ENCODE measurements at places on chromosomes 4 and X. TPM values are rescaled to one million over a fixed set of nuclear protein-coding genes. Genes with fewer than 3 reads are reported as not detected.

- DNase-seq: no peak
These were observed 230.1 kb downstream of the HS6ST2 start for GRCh38 chrX:132728296-132728695.

The MAGEC1 gene
- not detected for total RNA-seq

GRCh38 chrX:19752043-19752442, 135.4 kb downstream of the SH3KBP1 start:
- no peak for DNase-seq

DNA sequence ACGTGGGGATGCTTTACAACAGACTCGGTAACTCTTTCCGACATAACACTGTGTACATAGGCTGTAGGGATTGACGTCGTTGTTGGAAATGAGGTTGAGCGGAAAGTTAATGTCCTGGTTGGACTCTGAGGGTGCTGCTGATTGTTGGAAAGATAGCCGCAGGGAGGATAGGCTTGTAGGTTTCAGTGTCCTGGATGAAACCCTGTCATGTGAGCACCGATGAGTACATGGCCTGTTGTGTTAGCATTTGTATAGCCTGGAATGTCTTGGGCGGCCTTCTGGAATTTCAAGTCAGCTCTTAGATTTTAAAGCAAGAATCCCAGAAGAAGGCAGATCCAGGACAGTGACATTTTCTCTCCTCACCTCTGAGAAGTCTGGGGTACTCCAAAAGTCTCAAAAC, 63.3 kb downstream of the TBC1D14 start:
- DNase-seq: no peak

DNA sequence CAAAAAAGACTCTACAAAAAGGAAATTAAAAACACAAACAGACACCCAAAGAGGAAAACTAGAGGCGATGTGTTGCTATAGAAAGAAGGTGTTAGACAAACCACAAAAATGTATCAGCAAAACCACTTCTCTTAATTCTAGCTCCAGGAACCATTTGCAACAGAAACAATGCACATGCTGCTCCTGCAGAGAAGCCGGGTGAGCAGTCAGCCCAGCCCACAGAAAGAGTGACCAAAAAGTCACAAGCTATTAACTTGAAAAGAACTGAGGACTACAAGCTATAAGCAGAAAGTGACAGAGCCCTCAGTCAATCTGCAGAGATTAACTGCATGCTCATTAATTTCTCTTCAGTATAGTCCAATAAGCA, 96.2 kb upstream of the KLHL13 start:
- DNase-seq: no peak

- no peak for DNase-seq
These were observed 48.3 kb upstream of the GRPR start for GRCh38 chrX:16075087-16075486.

The PPEF2 gene
- not detected for total RNA-seq

- DNase-seq: no peak
These were observed 72.1 kb downstream of the COL4A5 start for GRCh38 chrX:108511721-108512120.

The ARHGAP4 gene
- 26.6 TPM for total RNA-seq

GRCh38 chr4:161920304-161921052, 243.3 kb downstream of the FSTL5 start:
- DNase-seq: no peak

DNA sequence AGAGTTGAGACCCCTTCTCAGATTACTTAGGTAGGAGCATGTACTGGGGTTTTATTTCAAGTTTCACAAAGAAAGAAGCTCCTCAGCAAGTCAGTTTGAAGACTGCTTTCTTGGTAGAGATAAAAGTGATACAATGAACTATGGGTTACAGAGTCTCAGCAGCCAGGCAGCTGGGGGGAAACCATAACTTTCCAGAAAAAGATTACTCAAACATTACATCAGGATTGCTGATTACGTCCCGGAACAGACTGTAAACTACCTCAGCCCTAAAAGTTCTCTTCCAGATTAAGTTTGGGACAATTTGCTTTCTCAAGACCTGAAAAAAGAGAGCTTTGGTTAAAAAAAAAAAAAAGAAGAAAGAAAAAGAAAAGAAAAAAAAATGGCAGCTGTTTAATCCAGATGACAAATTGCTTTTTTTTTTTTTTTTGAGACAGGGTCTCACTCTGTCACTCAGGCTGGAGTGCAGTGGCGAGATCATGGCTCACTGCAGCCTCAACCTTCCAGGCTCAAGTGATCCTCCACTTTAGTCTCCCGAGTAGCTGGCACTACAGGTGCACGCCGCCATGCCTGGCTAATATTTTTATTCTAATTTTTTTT, 16.6 kb downstream of the SAT1 start:
- DNase-seq: no peak

- DNase-seq: no peak
These were observed 32.2 kb downstream of the IL21 start for GRCh38 chr4:122588453-122589238.

DNA sequence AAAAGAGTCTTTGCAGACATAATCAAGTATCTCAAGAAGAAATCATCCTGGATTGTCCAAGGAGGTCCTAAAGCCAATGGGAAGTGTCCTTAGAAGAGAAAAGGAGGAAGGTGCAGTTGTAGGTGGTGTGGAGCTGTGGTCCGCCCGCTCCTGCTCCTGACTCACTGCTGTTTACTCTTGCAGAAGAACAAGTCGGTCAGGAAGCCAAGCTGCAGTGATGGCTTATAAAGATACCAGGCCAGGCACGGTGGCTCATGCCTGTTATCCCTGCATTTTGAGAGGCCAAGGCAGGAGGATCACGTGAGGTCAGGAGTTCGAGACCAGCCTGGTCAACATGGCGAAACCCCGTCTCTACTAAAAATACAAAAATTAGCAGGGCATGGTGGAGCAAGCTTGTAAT, 66.4 kb upstream of the ATP6AP2 start:
- no peak for DNase-seq

- no peak for DNase-seq
These were observed 1.1 kb upstream of the HDAC6 start for GRCh38 chrX:48800574-48801279.

GRCh38 chrX:11196476-11196875, 85.3 kb downstream of the HCCS start:
- DNase-seq: no peak

DNA sequence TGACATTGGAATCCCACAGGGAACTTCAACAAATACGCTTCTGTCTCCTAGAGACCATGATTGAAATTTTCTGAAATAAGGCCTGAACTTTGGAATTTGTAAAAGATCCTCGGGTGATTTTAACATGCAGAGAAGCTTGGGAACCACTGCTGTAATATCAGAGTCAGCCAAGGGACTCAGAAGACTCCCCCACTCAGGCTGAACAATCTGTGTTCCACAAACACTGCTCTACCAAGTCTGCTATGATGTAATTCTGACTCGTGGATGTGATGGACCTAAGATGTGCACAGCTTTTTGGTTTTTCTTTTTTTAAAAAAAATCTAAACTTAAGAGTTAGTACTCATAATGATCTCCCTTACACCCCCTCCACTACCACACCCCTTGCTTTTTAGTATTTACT, 26.0 kb downstream of the LRP2BP start:
- no peak for DNase-seq

The YY2 gene
- 0.95 TPM for total RNA-seq

The NUP62CL gene
- total RNA-seq: 3.7 TPM

- DNase-seq: no peak
These were observed 32.9 kb upstream of the DCX start for GRCh38 chrX:111444881-111445280.

The FAM9B gene
- not detected for total RNA-seq

GRCh38 chrX:44042116-44042515, 68.9 kb upstream of the NDP start:
- no peak for DNase-seq

DNA sequence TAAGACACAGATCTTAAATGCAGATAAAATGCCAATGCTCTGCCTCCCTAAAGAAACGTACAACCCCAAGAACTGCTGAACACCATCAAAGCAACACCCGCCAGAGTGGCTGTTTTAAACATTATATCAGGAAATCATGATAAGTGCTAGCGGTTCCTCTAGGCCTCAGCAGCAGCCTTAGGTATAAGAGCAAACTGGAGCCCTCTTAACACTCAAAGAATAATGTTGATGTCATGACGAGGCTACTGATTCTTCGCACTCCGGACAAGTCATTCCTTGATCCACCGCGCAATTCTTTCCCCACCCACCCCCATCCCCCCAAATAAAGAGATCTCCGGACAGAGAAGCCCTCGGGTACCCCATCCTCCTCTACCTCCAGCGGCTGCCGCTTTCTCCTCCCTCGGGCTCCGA, 507 bp downstream of the LIN54 start:
- DNase-seq: no peak

The RIBC1 gene
- total RNA-seq: 0.85 TPM

- DNase-seq: no peak
These were observed at the start of gene LRP2BP for GRCh38 chr4:185395238-185395955. Gene LRP2BP (minus strand): TSS chr4:185395924. CDS start chr4:185378186, 17,738 bp downstream.

DNA sequence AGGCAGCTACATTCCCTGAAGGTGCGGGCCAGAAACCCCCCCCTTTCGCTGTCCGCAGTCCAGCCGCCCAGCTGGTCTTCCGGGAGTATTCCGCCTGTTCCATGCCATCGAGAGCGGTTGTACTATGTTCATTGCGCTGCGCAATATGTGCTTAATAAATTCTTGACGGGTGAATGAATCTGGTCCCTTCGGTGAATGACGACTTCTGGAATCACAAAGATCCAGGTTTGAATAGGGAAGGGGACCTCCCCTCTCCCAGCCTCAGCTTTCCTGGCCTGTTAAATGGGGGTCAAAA, 777 bp upstream of the TFE3 start:
- no peak for DNase-seq

The ADGRL3 gene
- total RNA-seq: 5.2 TPM

DNA sequence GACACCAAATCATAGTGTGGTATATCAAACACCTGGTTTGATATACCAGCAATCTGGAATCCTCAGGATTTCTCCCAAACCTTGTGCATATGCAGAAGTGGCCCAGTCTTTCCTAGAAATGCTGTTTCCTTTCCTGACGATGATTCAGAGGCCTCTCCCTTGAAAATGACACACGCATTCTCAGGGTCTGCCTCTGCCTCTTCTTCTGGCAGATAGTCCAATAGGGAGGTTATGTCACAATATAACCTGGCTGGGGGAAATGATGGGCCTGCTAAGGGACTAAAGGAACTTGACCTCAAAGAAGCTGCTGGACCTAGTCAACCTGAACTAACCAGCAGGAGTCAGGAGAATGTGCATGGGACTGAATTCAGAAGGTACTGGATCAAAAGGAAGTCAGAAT, 435.2 kb downstream of the IDS start:
- no peak for DNase-seq

GRCh38 chr4:170697045-170697444, 607.3 kb upstream of the AADAT start:
- DNase-seq: no peak

The SPANXN4 gene
- not detected for total RNA-seq

DNA sequence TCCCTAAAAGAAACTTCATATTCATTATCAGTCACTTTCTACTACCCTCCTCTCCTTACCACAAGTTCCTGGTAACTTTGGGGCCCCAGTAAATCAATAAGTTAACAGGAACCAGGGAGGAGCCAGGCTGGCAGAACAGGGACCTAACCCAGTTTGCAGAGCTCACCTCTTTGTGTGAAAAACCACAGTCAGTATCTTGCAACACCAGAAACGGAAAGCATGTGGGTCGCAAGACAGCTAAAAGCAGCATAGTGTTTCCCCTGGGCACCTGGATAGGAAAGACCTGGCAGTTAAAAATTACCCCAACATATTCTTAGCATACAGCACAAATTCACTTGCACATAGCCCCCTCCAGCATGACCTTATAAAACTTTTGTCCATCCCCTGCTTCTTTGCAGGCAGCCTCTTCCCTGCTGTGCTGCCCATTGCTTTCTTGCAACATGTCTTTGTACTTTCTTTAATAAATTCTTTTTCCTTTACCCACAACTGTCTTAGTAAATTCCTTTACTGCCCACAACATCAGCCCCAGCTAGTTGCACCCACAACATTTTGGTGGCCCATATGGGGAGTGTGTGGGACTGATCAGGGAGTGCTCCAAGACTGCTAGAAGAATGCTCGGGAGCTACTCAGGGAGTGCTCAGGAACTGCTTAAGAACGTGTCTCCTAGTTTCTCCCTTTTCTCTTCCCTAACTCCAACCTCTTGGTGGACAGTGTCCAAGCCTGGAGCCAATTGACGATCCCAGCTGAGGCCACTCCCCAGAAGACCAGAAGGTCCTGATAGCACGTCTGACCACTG, 83.4 kb downstream of the MSN start:
- DNase-seq: no peak

- no peak for DNase-seq
These were observed 11.9 kb downstream of the WDR17 start for GRCh38 chr4:176077561-176077960.

- DNase-seq: peak; percentile 64
These were observed 37.0 kb upstream of the ZBTB33 start for GRCh38 chrX:120213438-120214265.

GRCh38 chr4:123924536-123924935, 527.9 kb downstream of the SPRY1 start:
- DNase-seq: no peak

The SPCS3 gene
- total RNA-seq: 112 TPM

The RELL1 gene
- 53.7 TPM for total RNA-seq

DNA sequence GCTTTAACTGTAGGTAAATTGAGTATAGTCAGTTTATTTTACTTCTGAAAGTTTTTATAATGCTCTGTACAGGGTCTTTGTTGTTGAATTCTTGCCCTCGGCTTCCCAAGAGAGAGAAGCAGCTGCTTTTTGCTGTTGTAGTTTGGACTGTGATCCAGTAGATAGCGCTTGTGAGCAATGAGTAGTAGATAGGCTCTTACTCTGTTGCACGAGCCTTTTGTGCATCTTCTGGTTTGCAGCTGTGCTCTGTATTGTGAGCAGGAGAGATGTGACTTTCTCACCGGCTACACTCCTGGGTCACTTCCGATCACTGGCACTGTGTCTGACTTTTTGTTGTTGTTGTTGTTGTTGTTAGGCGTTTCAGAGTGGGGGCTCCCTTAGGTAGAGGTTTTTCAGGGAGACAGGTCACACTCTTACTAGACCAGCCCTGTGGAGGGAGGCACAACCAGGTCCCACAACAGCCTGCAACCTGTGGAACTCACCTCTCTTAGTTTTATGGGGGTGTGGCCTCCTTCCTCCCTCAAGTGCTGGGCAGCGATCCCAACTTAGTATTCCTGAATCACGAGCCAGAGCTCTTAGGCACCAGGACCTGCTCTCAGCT, 822.1 kb upstream of the GALNTL6 start:
- DNase-seq: no peak

- no peak for DNase-seq
These were observed 220.4 kb downstream of the GRID2 start for GRCh38 chr4:92524131-92524530.

- DNase-seq: no peak
These were observed 31.2 kb upstream of the MCF2 start for GRCh38 chrX:139739138-139739537.
